Activated CD4-positive, alpha-beta T cell treated with anti-CD3 and anti-CD28 coated beads for 36 hours (primary cell): ENCODE measurements at places on chromosomes 5 and 9. TPM values are rescaled to one million over a fixed set of nuclear protein-coding genes. Genes with fewer than 3 reads are reported as not detected.

SARDH gene
- 8.2 TPM for total RNA-seq

ELAVL2 gene
- not detected for total RNA-seq

PALM2AKAP2 gene
- total RNA-seq: 1.0 TPM

IL13 gene
- total RNA-seq: 5.5 TPM

DNA sequence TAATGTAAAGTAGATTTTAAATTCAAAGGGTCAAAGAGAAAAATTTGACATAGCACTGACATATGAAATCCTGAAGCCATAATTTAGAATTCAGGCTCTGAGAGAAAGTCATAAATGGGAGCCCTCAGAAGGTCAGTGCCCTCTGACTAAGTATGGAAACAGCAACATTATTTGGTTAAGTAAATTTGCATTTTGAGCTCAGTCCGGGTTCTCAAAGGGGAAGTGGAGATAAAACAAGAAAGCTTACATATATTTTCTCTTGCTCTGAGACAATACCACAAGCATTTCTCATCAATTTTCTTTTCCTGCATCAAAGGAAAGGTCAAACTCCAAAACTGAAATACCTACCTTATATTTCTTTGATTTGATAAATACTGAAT lies 348.0 kb downstream of the SEMA5A start:
- DNase-seq: no peak
- no peak overlapping the region for H3K27ac ChIP-seq
- no peaks in the 10 kb centered on the region for H3K4me1 ChIP-seq
- H3K27me3 ChIP-seq: no peaks in the 10 kb centered on the region
- H3K36me3 ChIP-seq: no peaks in the 10 kb centered on the region
- H3K4me3 ChIP-seq: no peak overlapping the region

GRCh38 chr9:21174671-21175070 lies 8.2 kb upstream of the IFNA21 start:
- no peaks in the 10 kb centered on the region for H3K4me1 ChIP-seq
- no peaks in the 10 kb centered on the region for H3K36me3 ChIP-seq
- no peak overlapping the region for H3K27ac ChIP-seq
- no peak overlapping the region for H3K4me3 ChIP-seq
- peaks cover 2% of the 10 kb centered on the region for H3K27me3 ChIP-seq

DNA sequence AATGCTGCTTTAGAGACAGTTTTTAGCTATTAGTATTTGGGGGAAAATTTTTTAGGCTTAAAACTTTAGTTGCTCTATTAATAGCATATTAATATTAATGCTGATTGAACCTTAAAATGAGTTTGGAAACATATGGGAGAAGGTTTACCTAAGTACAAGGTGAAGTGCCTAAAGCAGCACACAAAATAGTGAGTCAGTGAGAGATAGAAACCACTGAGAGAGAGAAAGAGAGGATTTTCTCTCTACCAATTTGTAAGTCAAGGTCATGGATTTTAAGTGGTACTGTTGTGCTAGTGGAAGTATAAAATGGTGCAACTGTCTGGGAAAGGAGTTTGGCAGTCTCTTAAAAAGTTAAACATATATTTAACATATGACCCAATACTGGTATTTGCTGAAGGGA lies 64.9 kb downstream of the MARCHF3 start:
- DNase-seq: no peak
- H3K4me3 ChIP-seq: no peak overlapping the region
- no peaks in the 10 kb centered on the region for H3K4me1 ChIP-seq
- no peaks in the 10 kb centered on the region for H3K36me3 ChIP-seq

DNA sequence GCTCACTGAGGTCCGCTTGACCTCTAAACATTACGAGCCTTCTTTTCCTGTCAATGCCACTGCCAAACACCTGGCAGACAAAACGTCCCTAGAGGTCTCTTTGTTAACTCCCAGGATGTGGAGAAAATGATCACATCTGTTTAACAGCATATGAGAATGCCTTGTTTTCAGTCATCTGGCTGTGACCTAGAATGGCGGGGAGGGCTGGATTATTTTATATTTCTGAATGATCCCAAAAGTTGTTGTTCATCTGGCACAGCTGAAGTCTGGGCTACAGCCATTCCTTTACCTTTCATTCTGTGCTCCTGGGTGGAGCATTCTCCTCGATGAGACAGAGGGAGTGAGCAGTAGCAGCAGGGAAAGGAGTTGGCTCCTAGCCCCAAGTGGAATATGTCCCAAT lies 138.2 kb downstream of the PRDM6 start:
- no peak for DNase-seq
- no peaks in the 10 kb centered on the region for H3K36me3 ChIP-seq
- H3K4me1 ChIP-seq: no peaks in the 10 kb centered on the region
- peaks cover 11% of the 10 kb centered on the region for H3K27me3 ChIP-seq

- no peak for DNase-seq
- no peaks in the 10 kb centered on the region for H3K36me3 ChIP-seq
- H3K27me3 ChIP-seq: no peaks in the 10 kb centered on the region
- no peak overlapping the region for H3K27ac ChIP-seq
- no peaks in the 10 kb centered on the region for H3K4me1 ChIP-seq
Measured at GRCh38 chr9:81497091-81497490, 192.3 kb downstream of the TLE1 start.

DNA sequence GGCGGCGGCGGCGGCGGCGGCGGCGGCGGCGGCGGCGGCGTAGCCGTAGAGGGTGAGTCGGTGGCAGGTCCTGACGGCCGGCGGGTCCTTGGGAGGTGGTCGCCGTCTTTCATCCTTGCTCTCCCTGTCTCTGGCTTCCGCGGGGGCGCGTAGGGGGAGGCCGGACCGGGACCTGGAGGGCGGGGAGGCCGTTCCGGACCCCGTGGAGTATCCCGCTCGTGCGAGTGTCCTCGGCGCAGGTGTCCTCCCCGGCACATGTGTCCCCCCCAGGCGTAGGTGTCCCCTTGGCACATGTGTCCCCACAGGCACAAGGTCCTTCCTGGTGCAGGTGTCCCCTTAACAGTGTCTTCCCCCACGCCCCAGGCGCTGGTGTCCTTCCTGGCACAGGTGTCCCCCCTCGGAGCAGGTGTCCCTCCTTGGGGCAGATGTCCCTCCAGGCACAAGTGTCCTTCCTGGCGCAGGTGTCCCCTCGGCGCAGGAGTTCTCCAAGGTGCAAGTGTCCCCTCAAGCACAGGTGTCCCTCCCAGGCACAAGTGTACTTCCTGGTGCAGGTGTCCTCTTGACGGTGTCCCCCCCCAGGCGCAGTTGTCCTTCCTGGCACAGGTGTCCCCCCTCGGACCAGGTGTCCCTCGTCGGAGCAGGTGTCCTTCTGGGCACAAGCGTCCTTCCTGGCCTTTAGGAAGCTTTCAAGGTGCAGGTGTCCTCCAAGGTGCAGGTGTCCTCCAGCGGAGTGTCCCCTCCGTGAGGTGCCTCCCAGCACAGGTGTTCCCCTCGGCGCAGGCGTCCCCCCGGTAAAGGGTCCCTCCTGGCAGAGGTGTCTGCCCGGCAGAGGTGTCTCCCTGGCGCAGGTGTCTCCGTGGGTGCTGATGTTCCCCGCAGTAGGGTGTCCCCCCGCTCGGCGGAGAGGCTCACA lies 519 bp downstream of the EXOC3 start:
- peak overlapping the region; percentile 87 for H3K4me3 ChIP-seq
- peak; percentile 59 for DNase-seq
- no peaks in the 10 kb centered on the region for H3K27me3 ChIP-seq
- peaks cover 42% of the 10 kb centered on the region for H3K4me1 ChIP-seq

DNA sequence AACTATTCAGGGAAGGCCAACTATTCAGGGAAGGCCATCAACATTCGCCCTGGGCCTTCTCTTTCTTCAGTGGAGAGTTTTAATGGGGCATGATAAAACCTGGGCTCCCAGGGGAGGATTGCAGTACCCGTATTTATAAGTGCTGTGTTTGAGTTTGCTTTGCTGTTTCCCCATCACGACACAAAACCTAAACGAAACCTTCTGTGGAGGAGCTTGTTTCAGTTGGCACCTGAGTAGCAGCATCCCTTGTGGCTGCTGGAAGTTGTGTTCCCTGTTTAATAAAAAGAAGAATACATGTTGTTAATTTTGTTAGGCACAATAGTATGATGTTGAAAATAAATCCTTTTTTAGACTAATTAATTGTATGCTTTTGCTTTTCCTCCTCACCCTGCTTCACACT lies 8.3 kb downstream of the WDR31 start:
- H3K27ac ChIP-seq: no peak overlapping the region
- no peak for DNase-seq
- H3K27me3 ChIP-seq: no peaks in the 10 kb centered on the region
- H3K4me1 ChIP-seq: no peaks in the 10 kb centered on the region
- H3K36me3 ChIP-seq: no peaks in the 10 kb centered on the region

GRCh38 chr5:67019065-67019845 lies 177.3 kb downstream of the CD180 start:
- peaks cover 65% of the 10 kb centered on the region for H3K4me1 ChIP-seq
- no peak for DNase-seq
- H3K36me3 ChIP-seq: peaks cover 7% of the 10 kb centered on the region
- no peak overlapping the region for H3K4me3 ChIP-seq

GRCh38 chr5:13250464-13251291 lies 693.8 kb downstream of the DNAH5 start:
- no peak for DNase-seq
- no peaks in the 10 kb centered on the region for H3K4me1 ChIP-seq
- no peaks in the 10 kb centered on the region for H3K27me3 ChIP-seq
- no peak overlapping the region for H3K27ac ChIP-seq

DNA sequence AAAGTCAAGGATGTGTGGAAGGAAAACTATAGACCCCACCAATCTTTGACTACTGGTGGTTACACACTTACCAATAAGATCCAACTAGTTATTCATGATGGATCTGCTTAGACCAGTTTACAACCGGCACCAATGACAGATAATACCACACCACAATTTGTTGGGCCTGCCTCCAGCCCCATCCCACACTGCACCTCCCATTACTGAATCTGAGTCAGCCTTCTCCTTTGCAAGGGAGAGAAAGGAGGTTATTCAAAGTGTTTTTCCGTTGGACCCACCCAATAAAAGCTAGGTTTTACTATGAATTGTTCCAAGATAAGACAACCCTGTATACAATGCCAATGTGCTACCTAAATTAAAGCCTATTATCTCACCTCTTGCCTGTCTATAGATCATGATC lies 453.5 kb downstream of the MTRR start:
- no peaks in the 10 kb centered on the region for H3K27me3 ChIP-seq
- no peak for DNase-seq
- H3K36me3 ChIP-seq: no peaks in the 10 kb centered on the region

DNA sequence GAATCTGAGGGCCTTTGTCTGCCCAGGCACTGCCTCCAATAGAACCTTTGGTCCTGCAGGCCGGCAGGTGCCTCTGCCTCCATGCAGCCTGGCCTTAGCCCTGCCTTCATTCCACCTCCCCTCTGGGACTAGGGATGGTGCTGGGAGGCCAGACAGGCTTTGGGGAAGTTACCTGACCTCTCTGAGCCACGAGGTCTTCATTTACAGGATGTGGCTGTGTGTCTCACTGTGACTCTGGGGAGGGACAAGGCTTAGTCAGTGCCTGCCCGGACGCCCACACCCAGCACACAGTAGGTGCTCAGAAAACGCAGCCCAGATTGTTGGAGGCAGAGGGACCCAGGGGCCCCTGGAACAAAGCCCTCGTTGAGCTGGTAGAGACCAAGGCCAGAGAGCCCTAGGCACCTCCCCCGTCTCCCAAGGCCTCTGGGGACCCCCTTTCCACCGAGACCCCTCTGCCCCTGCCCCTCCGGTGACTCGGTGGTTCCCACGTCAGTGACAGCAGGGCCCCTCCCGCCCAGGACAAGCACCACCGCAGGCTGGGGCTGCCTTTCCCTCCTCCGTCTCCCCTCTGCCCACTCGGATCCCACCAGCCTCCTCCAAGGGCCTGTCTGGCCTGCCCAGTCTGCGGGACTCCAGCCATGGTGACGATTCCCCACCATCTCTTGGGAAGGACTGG lies 46.9 kb upstream of the EGFL7 start:
- H3K4me3 ChIP-seq: no peak overlapping the region
- no peak overlapping the region for H3K27ac ChIP-seq
- H3K36me3 ChIP-seq: no peaks in the 10 kb centered on the region
- DNase-seq: no peak
- H3K27me3 ChIP-seq: no peaks in the 10 kb centered on the region
- no peaks in the 10 kb centered on the region for H3K4me1 ChIP-seq

GRCh38 chr5:135887881-135888614 lies 7.6 kb downstream of the IL9 start:
- no peaks in the 10 kb centered on the region for H3K36me3 ChIP-seq
- no peak overlapping the region for H3K4me3 ChIP-seq
- H3K4me1 ChIP-seq: peaks cover 20% of the 10 kb centered on the region
- H3K27ac ChIP-seq: no peak overlapping the region

DNA sequence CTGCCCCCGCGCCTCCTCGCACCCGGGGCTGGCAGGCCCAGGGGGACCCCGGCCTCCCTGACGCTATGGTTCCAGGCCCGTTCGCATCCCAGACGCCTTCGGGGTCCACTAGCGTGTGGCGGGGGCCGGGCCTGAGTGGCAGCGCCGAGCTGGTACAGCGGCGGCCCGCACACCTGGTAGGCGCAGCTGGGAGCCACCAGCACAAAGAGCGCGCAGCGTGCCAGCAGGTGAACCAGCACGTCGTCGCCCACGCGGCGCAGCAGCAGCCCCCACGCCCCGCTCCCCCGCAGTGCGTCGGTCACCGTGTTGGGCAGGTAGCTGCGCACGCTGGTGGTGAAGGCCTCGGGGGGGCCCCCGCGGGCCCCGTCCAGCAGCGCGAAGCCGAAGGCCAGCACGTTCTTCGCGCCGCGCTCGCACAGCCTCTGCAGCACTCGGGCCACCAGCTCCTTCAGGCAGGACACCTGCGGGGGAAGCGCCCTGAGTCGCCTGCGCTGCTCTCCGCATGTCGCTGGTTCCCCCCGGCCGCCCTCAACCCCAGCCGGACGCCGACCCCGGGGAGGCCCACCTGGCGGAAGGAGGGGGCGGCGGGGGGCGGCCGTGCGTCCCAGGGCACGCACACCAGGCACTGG lies 548 bp downstream of the TERT start:
- H3K4me1 ChIP-seq: peaks cover 11% of the 10 kb centered on the region
- H3K4me3 ChIP-seq: peak overlapping the region; percentile 48
- DNase-seq: peak; percentile 45
- no peak overlapping the region for H3K27ac ChIP-seq
- H3K27me3 ChIP-seq: no peaks in the 10 kb centered on the region

DNA sequence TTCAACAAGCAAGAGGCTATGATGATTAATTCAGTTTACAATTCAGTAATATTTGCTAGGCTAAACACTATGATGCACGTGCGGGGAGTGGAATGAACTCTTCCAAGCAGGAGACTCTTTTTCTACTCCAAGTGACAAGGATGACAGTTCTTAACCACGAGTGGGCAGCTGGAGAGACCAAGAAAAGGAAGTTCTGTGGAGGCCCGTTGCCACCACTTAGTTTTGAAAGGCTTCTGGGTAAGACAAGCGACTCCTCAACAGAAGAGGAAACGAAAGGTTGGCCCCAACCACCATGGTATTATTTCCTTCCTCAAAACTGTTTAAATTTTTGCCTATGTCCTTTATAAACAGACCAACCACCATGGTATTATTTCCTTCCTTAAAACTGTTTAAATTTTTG lies 2.8 kb downstream of the DCAF12 start:
- peak overlapping the region; percentile 72 for H3K27ac ChIP-seq
- no peaks in the 10 kb centered on the region for H3K27me3 ChIP-seq

GRCh38 chr5:41832430-41832829 lies 37.8 kb downstream of the OXCT1 start:
- H3K4me1 ChIP-seq: peaks cover 39% of the 10 kb centered on the region
- H3K36me3 ChIP-seq: peaks cover 69% of the 10 kb centered on the region
- no peak overlapping the region for H3K27ac ChIP-seq
- H3K27me3 ChIP-seq: no peaks in the 10 kb centered on the region
- no peak for DNase-seq
- H3K4me3 ChIP-seq: no peak overlapping the region
